K562 (cell line): ENCODE measurements at places on chromosomes 1 and 21. TPM values are rescaled to one million over a fixed set of nuclear protein-coding genes. Genes with fewer than 3 reads are reported as not detected.

CELA3B gene
- 3.1 and 3.8 TPM in 2 replicates for total RNA-seq

SIM2 gene
- total RNA-seq = 0.11 TPM in 2 replicates

PRKAA2 gene
- total RNA-seq = not detected in 2 replicates

HNRNPR gene
- 238 and 253 TPM in 2 replicates for total RNA-seq

OXCT2 gene
- 0.31 and 0.64 TPM in 2 replicates for total RNA-seq

PLA2G2C gene
- 0.13 and 0.29 TPM in 2 replicates for total RNA-seq

PIK3CD gene
- 19.5 and 20.8 TPM in 2 replicates for total RNA-seq

OR2T29 gene
- not detected in 2 replicates for total RNA-seq

CDC14A gene
- total RNA-seq = 28.4 and 30.9 TPM in 2 replicates

CFHR2 gene
- not detected in 2 replicates for total RNA-seq

HYI gene
- 2.2 and 3.2 TPM in 2 replicates for total RNA-seq

OR2L5 gene
- total RNA-seq = not detected in 2 replicates

PADI1 gene
- not detected in 2 replicates for total RNA-seq

ZC3H12A gene
- 9.4 and 11.4 TPM in 2 replicates for total RNA-seq

NBPF4 gene
- total RNA-seq = 5.3 and 6.6 TPM in 2 replicates

BLZF1 gene
- total RNA-seq = 20.5 and 21.1 TPM in 2 replicates

TMEM82 gene
- total RNA-seq = not detected in 2 replicates

CNTN2 gene
- not detected in 2 replicates for total RNA-seq

PTCH2 gene
- 3.0 TPM in 2 replicates for total RNA-seq
